ENCODE measurements at places on chromosomes 6 and 20. TPM values are rescaled to one million over a fixed set of nuclear protein-coding genes. Genes with fewer than 3 reads are reported as not detected.

Gene ZBP1
- total RNA-seq = not detected

Gene UBD
- not detected for total RNA-seq

Gene ISM1
- 1.0 TPM for total RNA-seq

Gene GSTA1
- not detected for total RNA-seq

Gene STX11
- total RNA-seq = 2.0 TPM

Gene EPB41L1
- 10.5 TPM for total RNA-seq

Gene RAB44
- total RNA-seq = not detected

Gene COL12A1
- total RNA-seq = 23.2 TPM

Gene CLVS2
- total RNA-seq = 0.17 TPM

Gene TMEM244
- total RNA-seq = not detected

Gene SLC32A1
- total RNA-seq = not detected

Gene SLC22A16
- not detected for total RNA-seq

Gene NHLRC1
- total RNA-seq = 2.2 TPM

Gene SNPH
- 3.7 TPM for total RNA-seq

Gene SMLR1
- not detected for total RNA-seq

Gene PTPN1
- total RNA-seq = 112 TPM

Gene HLA-DQA1
- 7.8 TPM for total RNA-seq

Gene DNAAF9
- total RNA-seq = 27.0 TPM

Gene C6orf118
- not detected for total RNA-seq

Gene C4B
- 5.6 TPM for total RNA-seq

Gene SLC4A11
- total RNA-seq = 0.44 TPM

Gene GLP1R
- total RNA-seq = not detected

Gene DUSP15
- total RNA-seq = not detected

Gene HLA-DPA1
- total RNA-seq = 17.6 TPM

Gene MED23
- 7.9 TPM for total RNA-seq

Gene KHDC1L
- total RNA-seq = not detected

Gene GRM4
- total RNA-seq = not detected

Gene TP53TG5
- not detected for total RNA-seq

Gene SLC22A3
- total RNA-seq = 91.9 TPM

Gene ADGRG6
- 2.1 TPM for total RNA-seq

Gene ABRACL
- 2.2 TPM for total RNA-seq

Gene TCF21
- total RNA-seq = not detected

Gene LY6G6F
- not detected for total RNA-seq

Gene HIVEP2
- total RNA-seq = 23.3 TPM

Gene BCAS1
- 0.17 TPM for total RNA-seq

Gene ABHD12
- total RNA-seq = 8.1 TPM

Gene C6orf163
- 0.93 TPM for total RNA-seq

Gene SSTR4
- total RNA-seq = not detected

Gene TNFRSF6B
- 1.3 TPM for total RNA-seq

Data from psoas muscle (tissue), 8 donors.